Neural crest cell (in vitro differentiated cells): ENCODE measurements at places on chromosomes 7 and 10. TPM values are rescaled to one million over a fixed set of nuclear protein-coding genes. Genes with fewer than 3 reads are reported as not detected.

Gene VAX1
- 0.16 and 0.23 TPM in 2 replicates for total RNA-seq

DNA sequence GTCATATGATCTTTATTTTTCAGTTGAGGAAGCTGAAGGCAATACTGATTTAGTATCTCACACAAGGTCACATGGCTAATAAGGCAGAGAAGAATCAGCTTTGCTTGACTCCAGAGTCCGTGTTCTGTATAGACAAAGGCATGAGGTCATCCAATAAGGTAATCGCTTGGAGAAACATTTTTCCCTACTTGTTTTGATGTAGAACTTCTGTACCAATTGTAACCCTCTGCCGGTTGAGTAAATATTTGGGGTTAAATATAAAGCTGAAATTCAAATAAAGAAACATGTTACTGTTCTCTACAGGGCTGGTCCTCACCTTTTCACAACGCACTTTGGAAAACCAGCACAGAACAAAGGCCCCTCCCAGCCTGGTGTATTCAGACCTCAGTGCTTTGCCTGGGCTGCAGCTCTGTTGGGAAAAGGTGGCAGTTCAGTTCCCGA lies 83.0 kb upstream of the INSYN2A start:
- peaks cover 30% of the 10 kb centered on the region for H3K36me3 ChIP-seq
- no peak overlapping the region for H3K4me3 ChIP-seq
- H3K4me1 ChIP-seq: no peaks in the 10 kb centered on the region
- DNase-seq: no peak

DNA sequence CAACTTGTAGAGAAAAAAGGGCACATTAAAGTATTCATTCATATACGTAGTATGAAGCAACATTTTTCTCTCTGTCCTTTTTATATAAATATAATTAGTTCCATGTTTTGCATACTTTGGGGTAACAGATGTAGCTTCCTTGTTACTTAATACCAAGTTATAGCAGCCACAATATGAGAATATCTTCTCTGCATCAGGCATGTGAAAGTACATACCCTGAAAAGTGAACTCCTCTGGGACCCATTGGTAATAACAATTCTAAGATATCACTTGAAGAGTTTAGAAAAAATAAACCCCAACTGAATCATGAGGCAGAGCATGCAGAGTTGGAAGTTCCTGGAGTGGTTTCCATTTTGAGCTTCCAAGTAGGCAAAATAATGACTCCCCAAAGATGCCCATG lies 2.4 kb upstream of the CRPPA start:
- H3K4me1 ChIP-seq: peaks cover 28% of the 10 kb centered on the region
- H3K36me3 ChIP-seq: no peaks in the 10 kb centered on the region
- DNase-seq: no peak
- H3K27ac ChIP-seq: no peak overlapping the region
- H3K4me3 ChIP-seq: no peak overlapping the region

GRCh38 chr7:92590711-92591310 lies 621 bp upstream of the FAM133B start:
- H3K27me3 ChIP-seq: peaks cover 42% of the 10 kb centered on the region
- DNase-seq: no peak

Gene ITPRID1
- not detected in 2 replicates for total RNA-seq

DNA sequence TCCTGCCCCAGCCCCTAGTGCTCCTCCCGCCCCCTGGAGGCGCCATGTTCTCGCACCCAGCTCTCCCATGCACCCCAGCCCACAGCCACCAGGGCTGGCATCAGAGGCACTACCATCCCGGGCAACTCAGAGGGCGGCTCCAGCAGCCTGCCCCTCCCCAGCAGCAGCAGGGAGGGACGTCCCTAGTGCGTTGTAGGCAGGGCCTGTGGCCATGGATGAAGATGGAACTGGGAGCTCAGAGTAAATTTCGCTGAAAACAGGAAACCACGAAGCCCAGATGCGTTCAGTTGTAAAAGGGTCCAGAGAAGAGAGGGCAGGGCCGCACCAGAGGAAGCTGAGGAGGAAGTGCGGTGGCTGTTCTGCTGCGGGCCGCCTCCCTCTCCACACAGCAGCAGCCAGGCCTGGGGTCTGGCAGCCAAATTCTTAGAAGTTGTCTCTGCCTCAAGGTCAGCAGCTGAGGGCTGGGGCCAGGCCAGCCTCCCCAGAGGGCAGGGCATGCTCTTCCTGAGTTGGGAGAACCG lies 24.6 kb downstream of the VSIR start:
- no peaks in the 10 kb centered on the region for H3K36me3 ChIP-seq
- peak overlapping the region; percentile 62 for H3K27ac ChIP-seq
- H3K4me3 ChIP-seq: no peak overlapping the region
- H3K27me3 ChIP-seq: no peaks in the 10 kb centered on the region

Gene SORCS1
- total RNA-seq: 8.2 and 9.1 TPM in 2 replicates

Gene UPK3B
- 0.77 TPM in 1 of 2 replicates, not detected in the other for total RNA-seq

DNA sequence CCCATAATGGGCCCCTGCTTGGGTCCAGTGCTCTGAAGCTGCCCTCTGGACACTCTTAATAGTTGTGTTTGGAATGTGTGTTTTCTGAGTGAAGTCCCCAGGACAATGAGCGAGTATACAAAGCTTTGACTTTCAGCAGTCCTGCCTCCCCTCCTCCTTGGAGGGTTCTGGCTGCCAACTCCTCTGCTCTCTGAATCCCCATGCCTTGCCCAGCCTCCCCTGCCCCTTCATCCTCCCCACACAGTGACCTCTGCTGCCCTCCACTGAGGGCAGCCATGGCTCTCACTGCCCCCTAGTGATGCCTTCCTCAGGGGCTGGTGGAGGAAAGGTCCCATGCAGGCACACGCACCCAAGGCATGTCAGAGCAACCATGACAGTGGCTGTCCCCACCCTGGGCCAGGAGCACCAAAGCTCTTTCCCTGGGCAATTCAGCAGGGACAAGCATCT lies 40.9 kb downstream of the FRMPD2 start:
- peaks cover 5% of the 10 kb centered on the region for H3K4me1 ChIP-seq
- H3K36me3 ChIP-seq: no peaks in the 10 kb centered on the region

DNA sequence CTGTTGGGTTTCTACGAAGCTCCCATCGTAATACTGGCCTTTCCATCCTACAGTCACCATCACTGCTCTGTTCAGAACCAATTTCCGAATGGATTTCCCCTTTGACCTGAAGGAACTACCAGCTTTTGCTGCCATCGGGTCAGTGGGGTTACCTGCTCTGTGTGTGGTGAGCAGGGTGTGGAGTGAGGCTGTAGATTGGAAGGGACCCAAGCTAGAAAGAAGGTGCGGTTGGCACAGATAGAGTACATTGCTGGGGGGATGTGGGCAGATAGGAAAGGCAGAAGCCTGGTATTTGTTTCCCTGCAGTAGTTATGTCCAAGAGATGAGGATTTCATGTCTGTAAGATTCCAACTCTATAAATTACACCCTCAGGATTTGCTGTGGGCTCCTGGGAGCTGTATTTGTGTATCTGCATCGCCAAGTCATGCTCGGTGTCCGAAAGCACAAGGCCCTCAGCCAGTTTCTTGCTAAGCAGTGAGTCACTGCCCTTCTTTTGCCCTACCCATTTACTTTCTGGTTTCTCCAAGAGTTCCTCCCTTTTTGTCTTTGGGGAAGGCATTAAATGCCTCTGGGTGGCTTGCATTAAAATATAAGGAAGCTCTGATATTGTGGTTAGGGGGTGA lies 15.4 kb downstream of the CLCN1 start:
- no peaks in the 10 kb centered on the region for H3K4me1 ChIP-seq
- no peaks in the 10 kb centered on the region for H3K36me3 ChIP-seq
- H3K27me3 ChIP-seq: peaks cover 4% of the 10 kb centered on the region
- DNase-seq: no peak

Gene MYL10
- not detected in 2 replicates for total RNA-seq

Gene ZSCAN25
- total RNA-seq: 23.4 and 26.4 TPM in 2 replicates

DNA sequence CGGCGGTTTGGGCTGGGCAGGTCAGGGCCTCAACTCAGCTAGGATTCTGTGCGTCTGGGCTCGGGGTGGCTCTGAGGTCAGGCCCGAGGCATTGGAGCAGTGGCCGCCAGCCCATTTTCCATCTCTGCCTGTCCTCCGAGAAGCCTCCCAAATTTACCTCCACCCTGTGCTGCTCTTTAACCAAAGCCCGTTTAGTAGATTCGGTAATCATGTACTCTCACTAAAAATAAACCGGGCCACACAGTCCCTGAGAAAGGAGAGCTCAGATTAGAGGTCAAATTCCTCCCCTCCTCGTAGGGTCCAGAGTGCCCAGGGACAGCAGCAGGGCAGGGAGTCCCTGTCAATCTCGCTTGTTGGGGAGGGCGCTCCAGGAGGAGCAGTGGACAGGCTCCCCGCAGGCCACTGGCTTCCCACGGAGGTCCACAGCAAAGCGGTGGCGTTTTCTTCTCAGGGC lies 88.7 kb upstream of the CHST15 start:
- H3K27me3 ChIP-seq: no peaks in the 10 kb centered on the region
- H3K36me3 ChIP-seq: no peaks in the 10 kb centered on the region
- no peak overlapping the region for H3K4me3 ChIP-seq
- no peak for DNase-seq
- H3K4me1 ChIP-seq: no peaks in the 10 kb centered on the region
